Omental fat pad (tissue), 4 donors: ENCODE measurements at places on chromosomes 3 and 15. TPM values are rescaled to one million over a fixed set of nuclear protein-coding genes. Genes with fewer than 3 reads are reported as not detected.

- DNase-seq = no peak
These were observed 187.4 kb downstream of the OPA1 start for GRCh38 chr3:193780397-193780796.

DNA sequence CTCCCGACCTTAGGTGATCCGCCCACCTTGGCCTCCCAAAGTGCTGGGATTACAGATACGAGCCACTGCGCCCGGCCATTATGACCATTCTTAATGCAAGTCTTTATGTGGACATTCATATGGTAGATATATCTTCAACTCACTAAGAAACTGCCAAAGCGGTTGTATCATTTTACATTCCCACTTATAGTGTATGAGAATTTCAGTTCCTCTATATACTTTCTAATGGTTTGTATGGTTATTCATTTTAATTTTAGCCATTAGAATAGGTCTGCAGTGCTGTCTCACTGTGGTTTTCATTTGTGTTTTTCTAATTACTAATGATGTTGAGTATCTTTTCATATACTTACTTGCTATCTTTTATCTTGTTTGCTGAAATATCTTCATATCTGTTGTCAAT lies 32.5 kb downstream of the TCF12 start:
- no peak for DNase-seq

DNA sequence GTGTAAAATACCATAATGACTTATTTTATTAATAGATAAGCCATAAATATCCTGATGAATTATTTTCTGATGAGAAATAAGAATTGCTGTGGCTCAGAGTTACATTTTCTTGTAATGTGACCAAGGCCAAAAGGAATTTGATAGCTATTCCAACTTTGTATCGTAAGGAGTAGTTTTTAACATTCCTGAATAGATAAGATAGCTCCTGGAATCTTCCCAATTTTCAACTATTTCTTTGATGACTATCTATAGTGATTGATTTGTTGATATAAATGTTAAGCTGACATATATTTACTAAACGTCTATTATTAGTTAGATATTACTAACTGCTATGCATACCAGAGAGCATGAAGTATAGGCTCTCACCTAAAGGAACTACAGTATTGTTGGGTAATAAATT lies 49.1 kb upstream of the SATB1 start:
- DNase-seq = no peak

- DNase-seq = no peak
These were observed 225.9 kb upstream of the C2CD4B start for GRCh38 chr15:62390791-62391640.

FETUB gene
- total RNA-seq = not detected

GRCh38 chr3:45103753-45104714 lies 42.1 kb downstream of the CDCP1 start:
- no peak for DNase-seq

DNA sequence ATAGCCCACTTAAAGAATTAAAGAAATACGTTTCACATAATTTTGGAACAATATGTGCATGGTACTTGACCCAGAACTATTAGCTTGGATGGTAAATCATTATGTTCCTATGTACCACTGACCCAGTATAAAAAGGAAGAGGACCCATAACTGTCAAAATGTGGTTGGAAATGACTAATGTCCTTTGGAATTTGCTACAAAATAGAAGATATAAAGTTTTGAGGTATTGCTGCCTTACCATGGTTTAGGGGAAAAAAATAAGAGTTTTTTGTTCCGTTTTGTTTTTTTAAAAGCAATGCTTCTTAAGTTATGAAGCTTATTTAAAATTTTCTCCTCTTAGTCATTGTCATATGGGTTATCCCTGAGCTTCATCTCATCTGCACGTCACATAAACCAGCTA lies 15.8 kb upstream of the TFDP2 start:
- DNase-seq = no peak

UCN2 gene
- not detected for total RNA-seq

GNAT1 gene
- total RNA-seq = not detected

- no peak for DNase-seq
These were observed 24.0 kb upstream of the AGBL1 start for GRCh38 chr15:86055688-86056087.

CLDN16 gene
- not detected for total RNA-seq

MUC13 gene
- not detected for total RNA-seq

DNA sequence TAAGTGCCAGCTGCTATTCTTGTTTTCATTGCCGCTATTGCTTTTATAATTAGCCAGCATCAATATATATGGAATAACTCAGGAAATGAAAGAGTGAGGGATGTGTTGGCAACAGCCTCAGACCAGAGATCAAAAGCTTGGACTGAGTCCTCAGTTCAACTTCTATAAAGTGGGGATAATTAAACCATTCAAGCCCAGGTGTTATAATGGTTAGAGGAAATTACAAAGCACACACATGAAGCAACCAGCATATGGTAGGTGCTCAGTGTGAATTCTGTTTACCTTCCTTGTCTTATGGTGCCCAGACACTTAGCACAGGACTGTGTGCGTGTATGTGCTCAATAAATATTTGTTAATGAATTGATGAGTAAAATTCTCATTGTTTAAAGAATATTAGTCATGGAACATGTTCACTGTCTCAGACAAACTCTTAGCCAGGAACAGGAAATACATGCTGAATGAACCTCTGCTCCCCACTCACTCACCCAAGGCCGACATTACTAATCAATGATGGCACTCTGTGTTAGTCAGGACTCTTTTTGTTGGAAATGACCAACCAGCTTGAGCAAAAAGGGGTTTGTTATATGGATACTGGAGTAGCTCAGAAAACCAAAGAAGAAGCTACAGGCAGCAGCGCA lies 16.7 kb upstream of the CCDC174 start:
- no peak for DNase-seq

TMEM266 gene
- 0.38 TPM for total RNA-seq

CGGBP1 gene
- total RNA-seq = 53.4 TPM

CCR4 gene
- not detected for total RNA-seq

AP3B2 gene
- total RNA-seq = 1.0 TPM

DNA sequence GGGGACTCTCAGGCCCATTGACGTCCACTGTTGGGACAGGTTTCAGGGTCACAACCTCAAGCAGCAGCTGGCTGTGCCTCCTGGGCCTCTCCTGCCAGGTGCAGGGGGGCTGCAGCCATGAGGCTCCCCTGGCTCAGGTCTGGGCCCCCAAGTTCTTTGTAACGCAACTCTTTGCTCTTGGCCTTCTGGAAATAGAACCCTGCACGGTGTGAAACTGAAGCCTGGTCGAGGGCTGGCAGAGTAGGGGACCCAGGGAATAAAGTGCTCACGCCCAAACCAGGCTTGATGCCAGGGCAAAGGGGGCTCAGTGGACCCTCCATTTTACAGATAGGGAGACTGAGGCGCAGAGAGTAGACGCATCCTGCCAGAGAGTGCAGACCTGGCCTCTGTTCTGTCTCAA lies 771 bp downstream of the CALML4 start:
- DNase-seq = no peak

TMCO5A gene
- total RNA-seq = not detected

PGBD4 gene
- total RNA-seq = 1.3 TPM

DNA sequence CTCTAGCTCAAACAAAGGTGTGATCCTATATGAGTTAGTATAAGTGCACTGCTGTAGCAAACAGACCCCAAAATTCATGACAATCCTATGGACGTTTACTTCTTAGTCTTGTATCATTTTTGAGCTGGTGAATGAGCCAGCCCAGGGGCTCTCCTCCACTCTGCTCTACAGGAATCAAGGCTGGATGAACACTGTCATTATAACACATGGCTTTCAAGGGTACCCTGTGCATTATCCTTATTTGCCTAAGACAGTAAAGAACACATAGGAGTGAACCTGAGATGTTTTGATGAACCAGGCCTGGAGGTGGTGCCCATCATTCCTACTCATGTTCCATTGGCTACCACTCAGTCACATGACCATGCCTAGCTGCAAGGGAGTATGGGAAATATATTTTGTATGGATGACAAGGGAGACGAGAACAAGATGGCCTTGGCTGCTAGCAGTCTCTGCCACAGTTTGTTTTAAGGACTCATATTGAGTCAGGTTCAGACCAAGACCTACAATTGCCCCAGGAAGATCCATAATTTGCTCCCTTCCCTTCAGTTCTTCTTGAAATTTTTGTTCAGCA lies 107.4 kb upstream of the HES1 start:
- no peak for DNase-seq

GRCh38 chr3:134527037-134527436 lies 41.2 kb downstream of the CEP63 start:
- DNase-seq = no peak

DNA sequence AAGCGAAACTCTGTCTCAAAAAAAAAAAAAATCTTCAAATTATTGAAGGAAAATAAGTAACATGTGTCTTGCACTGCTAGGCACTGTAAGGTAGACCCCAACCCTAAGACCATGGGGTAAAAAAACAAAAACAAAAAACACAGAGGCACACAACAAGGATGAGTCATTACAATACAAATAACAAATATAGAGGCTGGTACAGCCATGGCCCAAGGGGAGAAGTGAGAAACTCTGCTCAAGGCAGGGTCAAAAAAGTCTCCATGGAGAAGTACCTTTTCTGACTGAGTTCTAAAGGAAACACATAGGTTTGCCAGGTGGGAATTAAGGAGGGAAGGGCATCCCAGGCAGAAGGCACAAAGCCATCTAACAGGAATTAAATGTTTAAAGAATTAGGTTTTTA lies 54.5 kb downstream of the TOP2B start:
- DNase-seq = no peak

DNA sequence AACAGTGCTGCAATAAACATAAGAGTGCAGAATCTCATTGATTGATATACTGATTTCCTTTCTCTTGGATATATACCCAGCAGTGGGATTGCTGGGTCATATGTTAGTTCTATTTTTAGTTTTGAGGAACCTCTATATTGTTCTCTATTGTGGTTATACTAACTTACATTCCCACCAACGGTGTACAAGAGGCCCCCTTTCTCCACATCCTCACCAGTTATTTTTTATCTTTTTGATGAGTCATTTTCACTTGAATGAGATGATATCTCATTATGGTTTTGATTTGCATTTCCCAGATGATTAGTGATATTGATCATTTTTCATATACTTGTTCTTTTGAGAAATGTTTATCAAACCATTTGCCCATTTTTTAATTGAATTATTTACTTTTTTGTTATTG lies 12.4 kb upstream of the IREB2 start:
- no peak for DNase-seq

DNA sequence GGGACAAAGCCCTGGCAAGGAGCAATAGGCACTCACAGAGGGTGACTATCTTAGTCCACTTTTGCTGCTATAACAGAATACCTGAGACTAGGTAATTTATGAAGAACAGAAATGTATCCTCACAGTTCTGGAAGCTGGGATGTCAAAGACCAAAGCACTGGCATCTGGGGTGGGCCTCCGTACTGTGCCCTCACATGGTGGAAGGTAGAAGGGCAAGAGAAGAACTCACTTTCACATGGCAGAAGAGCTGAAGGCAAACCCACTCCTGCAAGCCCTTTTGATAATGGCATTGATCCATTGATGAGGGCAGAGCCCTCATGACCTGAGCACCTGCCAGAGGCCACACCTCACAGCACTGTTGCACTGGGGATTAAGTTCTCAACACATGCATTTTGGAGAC lies 173.4 kb upstream of the C2CD4B start:
- no peak for DNase-seq

DNA sequence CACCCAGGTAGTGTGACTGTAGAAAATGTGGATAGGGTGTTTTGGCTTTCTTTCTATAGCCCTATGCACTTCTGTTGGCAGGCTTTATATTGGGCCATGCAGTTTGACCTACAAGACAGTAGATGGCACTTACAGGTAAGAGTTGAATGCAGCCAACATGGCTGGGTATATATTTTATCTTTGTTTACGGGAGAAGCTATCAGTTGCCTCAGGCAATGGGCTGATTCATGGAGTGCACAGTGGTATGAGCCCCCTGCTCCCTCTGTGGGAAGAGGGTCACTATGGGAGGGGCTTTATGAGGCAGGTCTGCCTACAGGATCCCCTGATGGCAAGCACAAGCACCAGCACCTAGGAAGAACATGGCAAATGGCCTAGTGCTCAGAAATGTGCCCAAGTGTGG lies 301.2 kb upstream of the CDIN1 start:
- no peak for DNase-seq

DNA sequence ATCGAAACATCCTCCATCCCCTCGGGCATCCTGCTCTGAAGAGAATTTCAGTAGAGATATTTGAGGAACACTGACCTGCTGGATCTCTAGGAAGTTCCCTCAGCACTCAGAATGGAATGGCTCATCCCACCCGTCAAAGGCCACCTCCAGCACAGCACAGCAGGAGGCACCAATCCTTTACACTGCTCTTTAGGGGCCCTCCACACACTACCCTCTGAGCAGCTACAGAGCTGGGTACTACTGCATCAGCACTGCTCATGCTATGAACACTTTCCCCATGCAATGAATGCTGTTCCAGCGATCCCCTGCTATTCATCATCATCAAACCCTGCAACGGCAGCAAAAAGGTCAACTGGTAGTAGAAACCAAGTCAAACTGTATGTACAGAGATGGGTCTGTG lies 40.5 kb downstream of the IGF2BP2 start:
- DNase-seq = no peak
